ENCODE measurements at places on chromosomes 4 and X.

GRCh38 chrX:134671294-134671693 lies 13.0 kb upstream of the PLAC1 start:
- no peak for DNase-seq

- DNase-seq = no peak
Observed at GRCh38 chr4:10030972-10031667, 9.8 kb upstream of the SLC2A9 start.

- DNase-seq = no peak
Observed at GRCh38 chrX:44667771-44668170, 125.1 kb upstream of the FUNDC1 start.

DNA sequence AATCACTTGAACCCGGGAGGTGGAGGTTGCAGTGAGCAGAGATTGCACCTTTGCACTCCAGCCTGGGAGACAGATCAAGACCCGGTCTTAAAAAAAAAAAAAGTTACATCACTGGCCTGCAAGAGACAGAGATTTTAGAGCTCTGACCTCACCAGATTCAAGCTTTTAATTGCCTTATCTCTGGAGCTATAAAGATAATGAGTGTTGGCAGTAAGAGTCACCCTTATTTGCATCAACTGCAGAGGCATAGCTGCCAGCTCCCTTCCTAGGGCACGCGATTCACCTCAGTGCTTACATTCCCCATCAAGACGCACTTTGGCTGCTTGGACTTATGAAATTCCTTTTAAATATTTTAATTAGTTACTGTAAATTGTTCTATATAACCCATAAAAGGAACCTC lies 12.5 kb upstream of the SPATA4 start:
- DNase-seq = no peak

GRCh38 chr4:98481167-98481566 lies 177.2 kb downstream of the TSPAN5 start:
- no peak for DNase-seq

GRCh38 chr4:110247591-110247990 lies 49.2 kb upstream of the ELOVL6 start:
- DNase-seq = no peak

DNA sequence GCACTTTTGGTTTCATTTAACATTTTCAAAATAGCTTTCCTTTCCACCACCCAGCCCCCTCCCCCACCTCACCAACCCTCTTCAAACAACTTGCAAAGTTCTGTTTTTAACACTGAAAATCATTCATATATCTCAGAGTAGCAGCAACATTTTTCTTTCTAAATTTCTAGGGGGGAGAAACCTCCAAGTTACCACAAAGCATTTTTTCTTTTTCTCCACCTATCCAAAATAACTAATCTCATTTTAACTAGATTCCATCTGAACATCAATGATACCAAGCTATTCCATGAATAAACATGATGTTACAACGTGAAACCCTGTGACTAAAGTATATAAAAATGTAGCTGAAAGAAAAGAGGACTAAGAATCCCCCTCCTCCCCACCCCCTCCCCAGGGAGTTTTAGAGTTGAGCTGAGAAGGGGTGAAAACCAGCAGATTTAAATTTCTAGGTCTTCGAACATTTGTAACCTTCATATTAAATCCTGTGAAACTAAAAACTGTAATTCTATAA lies 5.2 kb downstream of the LDB2 start:
- no peak for DNase-seq

DNA sequence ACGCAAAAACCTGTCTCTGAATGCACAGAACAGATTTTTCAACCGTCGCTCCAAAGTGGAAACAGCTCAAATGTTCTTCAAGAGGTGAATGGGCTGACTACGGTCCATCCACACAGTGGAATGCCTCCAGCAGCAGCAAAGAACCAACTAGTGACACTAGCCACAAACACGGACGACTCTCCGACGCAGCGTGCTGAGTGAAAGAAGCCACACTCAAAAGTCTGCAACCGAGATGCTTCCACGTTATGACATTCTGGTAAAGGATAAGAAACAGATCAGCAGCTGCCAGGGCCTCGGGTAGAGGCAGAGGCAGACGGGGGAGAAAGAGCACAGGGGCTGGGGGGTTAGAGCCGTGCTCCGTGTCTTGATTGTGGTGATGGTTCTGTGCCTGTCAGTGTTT lies 125.2 kb downstream of the AFAP1 start:
- no peak for DNase-seq

DNA sequence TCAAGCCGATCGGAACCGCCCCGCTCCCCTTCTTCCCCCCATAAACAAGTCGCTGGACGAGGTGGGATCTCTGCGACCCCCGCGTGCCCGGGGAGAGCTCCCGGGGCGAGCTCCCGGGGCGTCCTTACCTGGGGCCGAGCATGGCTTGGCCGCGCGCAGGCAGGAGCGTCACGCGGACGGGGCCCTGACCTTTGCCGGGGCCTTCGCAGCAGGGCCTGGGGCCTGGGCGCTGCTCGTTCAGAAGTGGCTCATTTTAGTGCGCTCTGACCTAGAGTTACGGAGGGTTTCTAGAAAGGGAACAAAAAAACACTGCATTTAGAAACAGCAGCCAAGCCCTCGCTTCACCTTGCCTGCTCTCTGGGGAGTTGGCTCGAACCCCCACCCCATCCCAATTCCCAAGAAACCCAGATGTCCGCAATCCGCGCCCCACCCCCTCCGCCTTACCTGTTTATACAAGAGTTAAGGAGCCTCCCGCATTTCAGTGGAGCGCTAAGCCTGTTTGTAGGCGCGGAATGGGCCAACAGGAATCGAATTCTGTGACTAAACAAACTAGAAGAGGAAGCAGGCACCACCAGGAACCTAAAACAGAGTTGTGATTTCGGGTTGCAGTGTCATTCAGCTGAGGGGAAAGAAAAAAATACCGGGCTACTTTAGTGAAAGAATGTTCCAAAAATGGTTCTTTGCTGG lies 814 bp upstream of the RBM47 start:
- no peak for DNase-seq

GRCh38 chr4:84158670-84159069 lies 340.4 kb downstream of the NKX6-1 start:
- DNase-seq = no peak

GRCh38 chr4:72243641-72244040 lies 211.8 kb downstream of the NPFFR2 start:
- no peak for DNase-seq

- DNase-seq = no peak
Observed at GRCh38 chrX:22310779-22311178, 38.1 kb downstream of the CBLL2 start.

DNA sequence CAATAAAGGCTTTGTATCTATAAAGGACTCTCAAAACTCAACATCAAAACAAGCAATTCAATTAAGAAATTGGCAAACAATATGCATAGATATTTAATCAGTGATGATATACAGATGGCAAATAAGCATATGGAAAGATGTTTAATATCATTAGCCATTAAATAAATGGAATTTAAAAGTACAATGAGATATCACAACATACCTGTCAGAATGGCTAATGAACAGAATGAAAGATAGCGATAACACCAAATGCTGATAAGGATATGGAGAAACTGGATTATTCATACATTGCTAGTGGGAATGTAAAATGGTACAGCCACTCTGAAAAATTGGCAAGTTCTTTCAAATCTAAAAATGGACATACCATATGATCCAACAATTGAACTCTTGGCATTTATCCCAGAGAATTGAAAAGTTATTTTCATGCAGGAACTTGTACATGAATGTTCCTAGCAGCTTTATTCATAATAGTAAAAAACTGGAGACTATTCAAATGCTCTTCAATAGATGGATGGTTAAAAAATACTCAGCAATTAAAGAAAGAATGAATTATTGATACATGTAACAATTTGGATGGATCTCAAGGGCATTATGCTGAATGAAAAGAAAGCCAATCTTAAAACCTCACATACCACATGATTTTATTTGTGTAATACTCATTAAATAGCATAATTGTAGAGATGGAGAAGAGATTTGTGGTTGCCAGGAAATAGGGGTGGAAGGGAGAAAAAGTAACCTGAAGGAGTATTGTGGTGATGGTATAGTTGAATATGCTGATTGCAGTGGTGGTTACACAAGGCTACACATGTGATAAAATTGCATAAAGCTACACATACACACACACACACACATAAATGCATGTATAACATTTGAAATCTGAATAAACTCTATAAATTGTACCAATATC lies 45.9 kb upstream of the ALG13 start:
- DNase-seq = no peak

GRCh38 chrX:58025979-58026378 lies 115.7 kb upstream of the ZXDA start:
- DNase-seq = peak; percentile 19

DNA sequence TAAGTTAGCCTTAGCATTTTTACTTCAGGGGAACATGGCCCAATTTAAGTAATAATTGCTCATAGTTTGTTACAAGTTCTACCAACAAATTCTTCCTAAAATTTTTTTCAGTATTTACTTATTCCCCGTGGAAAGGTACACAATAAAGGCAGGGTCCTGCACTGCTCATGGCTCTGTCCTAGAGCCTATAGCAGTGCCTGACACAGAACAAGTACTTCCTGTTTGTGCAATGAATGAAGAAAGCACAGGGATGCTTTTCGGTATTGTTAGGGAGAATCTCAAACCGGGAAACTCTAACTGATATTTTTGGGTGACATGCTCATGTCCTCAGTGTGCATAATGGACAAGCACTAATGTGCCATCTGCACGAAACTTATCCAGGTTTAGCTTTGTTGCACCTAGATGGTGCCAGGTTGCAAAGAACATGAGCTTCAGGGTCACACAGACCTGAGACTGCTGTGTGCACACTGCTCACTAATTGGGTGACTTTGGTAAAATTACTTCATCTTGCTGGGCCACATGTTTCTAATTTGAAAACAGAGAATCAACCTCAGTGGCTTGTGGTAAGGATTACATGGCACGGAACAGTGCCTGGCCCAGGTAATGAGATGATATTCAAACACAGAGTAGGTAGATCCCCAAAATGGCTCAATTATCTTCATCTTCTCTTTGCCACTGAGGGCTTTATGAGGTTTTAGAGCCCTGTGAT lies 175.8 kb upstream of the NPY2R start:
- no peak for DNase-seq

DNA sequence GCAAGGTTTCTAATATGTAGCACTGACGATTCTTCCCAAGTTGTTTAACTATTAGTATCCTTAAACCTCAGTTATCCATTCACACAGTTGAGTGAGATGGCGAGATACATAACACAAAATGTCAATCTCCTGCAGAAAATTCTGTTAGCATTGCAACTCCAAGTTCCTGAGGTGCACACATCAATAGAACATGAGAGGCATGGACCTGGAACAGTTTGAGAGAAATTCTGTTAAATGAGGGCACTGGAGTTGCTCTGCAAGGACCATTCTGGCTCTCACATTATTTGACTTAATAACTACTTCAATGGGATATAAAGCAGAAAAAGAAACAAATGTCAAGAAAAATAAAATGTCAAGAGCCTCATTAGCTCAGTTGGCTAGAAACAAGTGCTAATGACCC lies 301.2 kb upstream of the DIAPH2 start:
- no peak for DNase-seq

DNA sequence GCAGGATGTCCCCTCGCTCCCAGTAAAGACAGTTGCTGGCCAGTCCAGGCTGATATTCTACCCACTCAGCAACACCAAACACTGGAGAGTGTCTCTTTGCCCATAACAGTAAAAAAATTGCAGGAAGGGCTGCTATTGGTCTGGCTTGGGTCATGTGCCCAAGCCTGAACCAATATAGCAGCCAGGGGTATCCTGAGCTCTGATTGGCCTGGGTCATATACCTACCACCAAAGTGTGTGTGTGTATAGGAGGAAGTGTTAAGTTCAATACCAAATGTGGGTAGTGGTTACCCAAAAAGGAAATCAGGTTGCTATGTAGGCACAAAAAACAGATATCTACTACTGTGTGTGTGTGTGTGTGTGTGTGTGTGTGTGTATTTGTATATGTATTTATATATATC lies 373.2 kb downstream of the BCOR start:
- DNase-seq = no peak

DNA sequence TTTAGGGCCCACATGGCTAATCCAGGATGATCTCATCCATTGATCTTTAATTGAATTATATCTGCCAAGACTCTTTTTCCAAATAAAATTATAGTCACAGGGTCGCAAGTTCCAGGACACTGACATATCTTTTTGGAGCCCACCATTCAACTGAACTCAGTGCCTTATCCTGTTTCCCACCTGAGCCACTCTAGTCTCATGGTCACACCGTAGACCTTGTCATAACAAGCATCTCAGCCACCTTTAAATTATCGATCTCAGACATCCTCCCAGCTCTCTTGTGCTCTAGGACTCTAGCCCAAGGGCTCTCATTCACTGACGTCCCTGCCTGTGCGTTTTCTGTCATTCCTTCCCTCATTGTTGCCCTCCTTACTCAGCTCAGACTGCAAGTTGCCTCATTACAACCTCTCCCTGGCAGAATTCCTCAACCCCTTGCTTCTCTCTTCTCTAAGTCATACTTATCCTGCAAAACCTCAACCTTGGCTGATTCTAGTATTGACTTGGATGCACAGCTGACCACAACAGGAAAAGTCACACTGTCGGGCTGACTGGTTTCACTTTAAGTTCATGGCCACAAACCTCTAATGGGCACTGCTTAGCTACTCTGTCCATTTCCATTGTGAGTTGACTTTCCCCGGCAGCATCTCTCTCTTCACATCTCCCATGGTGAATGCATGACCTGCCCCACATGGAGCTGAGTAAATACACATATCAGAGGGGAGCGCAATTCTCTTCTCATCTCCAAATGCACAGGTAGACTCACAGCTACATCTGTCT lies 91.0 kb upstream of the TRIM2 start:
- DNase-seq = no peak

GRCh38 chrX:21476909-21477308 lies 102.7 kb downstream of the CNKSR2 start:
- DNase-seq = no peak

- DNase-seq = no peak
Observed at GRCh38 chrX:16459008-16459407, 190.9 kb upstream of the S100G start.

- DNase-seq = no peak
Observed at GRCh38 chrX:96763608-96764007, 79.0 kb downstream of the DIAPH2 start.

DNA sequence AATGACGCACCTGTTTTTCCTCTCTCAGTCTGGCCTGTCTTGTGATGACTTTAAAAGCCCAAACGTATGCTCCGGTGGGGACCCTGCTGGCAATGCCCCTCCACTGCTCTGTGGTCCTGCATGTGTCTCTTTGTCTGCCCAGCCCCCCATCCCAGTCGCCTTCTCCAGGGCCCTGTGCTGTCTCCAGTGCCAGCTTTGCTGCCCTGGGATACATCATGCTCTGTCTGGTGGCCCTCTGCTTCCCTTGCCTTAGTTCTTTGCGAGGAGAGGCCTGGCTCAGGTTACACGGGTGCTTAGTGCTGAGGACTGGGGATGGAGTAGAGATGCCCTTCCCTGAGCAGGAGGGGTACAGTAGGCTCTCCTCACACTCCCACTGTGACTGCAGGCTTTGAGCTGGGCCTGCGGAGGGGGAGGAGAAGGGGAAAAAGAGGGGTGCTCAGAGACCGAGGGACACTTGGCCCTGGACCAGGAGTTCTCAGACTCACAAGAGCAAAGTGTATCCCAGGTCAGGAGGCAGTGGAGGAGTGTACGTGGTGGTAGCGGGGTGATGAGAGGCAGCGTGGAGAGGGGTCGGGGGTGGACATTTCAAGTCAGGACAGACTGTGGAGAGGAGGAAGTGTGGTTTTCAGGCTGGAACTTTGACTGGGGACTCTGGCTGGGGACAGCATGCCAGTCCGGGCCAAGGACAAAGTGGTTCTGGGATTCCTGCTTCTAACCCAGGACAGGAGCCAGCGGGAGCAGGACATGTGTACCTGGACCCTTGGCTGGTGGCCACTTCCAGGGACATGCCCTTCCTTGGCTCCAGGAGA lies 2.8 kb downstream of the APLN start:
- DNase-seq = no peak
